ENCODE measurements at places on chromosomes 12 and 14.

DNA sequence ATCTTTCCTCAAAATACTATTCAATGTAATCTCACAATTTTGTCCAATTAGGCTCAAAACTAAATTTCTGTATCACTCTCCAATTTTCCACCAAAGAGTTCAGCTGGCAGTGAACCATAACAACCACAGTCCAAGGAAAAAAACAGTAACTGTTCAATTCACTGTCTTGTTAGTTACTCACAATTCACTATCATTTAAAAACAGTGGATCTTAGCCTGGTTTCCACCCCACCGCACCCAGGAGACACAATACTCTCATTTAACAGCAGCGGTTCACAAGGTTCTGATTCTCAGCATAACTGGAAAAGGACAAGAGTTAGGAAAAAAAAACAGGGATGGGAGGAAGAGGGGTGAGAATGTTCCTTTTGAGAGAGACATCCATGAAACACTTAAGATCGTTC is 40.5 kb downstream of the MED13L start:
- no peak for DNase-seq

- no peak for DNase-seq
These were observed 18.9 kb downstream of the DNAL1 start for GRCh38 chr14:73663548-73664212.

GRCh38 chr12:98106031-98106683 is 409.2 kb upstream of the TMPO start:
- no peak for DNase-seq

GRCh38 chr12:52035190-52035589 is 16.1 kb upstream of the NR4A1 start:
- DNase-seq: no peak

GRCh38 chr12:49366096-49366651 is 1.1 kb upstream of the SPATS2 start:
- no peak for DNase-seq

DNA sequence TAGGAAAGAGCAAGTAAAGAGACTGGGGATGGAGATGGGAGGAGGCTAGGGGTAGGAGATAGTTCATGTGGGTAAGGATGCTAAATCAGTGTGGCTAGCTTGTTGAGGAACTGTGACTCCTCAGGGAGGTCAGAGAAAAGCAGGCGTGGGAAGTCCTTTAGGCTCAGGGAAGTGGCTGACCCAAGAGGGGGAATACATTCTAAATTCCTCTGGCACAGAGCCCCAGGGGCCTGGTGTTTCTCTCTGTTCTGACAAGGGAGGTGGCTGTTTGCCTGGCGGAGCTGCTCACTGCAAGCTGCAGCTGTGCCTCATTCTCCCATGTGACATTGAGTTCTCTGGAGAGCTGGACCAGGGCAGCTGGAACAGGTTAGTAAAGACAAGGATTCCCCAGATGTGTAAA is 152.2 kb upstream of the SLC38A2 start:
- no peak for DNase-seq

- no peak for DNase-seq
These were observed 234.3 kb downstream of the EFCAB11 start for GRCh38 chr14:89720076-89720687.

GRCh38 chr14:52706286-52706685 is 714 bp upstream of the PSMC6 start:
- DNase-seq: peak; percentile 30
